ENCODE measurements at places on chromosomes 2 and 18.

DNA sequence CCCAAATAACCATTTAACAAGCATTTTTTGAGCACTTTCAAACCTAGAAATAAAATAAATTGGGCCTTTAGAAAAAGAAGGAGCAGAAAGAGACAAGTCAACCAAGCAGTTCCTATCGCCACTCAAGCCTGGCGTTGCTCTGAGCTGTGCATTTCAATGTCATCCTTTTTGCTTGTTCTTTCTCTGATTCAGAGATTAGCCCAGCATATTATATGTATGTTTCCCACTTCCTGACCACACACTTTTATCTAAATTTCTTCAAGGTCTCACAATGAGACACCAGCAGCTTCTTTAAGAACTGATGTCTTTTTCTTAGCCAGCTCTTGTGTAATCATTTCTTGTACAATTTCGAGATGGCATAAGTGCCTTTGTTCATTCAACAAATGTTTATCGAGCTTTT, 344.5 kb upstream of the ID2 start:
- DNase-seq = no peak

DNA sequence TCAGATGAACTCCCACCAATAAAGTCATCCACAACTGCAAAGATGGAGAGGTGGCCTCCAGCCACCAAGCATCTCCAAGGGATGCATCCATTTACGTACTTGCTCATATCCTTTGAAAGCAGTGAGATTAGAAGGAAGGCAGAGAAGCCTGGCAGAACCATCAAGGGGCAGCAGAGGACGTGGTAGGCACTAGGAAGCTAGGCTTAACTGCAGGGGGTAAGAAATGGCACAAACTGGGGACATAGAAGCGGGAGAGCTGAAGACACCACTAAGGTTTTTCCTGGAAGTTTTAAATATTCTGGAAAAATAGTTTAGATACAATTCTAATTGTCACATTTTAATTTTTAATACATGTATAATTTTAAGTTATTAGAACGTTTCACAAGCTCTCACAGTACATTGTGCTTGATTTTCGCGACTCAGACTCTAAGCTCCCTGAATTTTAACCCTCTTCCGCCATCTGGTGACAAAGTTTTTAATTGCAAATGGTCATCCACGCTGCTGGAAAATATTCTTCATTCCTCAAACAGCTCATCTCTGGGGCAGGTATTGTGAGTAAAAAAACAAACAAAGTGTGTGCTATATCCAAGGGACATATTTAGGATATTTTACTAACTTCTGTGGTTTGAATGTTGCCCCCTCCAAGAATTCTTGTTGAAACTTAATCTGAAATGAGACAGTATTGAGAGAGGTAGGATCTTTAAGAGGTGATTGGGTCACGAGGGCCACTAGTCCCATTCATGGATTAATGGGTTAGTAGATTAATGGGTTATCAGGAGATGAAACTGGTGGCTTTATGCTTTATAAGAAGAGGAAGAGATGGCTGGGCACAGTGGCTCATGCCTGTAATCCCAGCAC, 1.6 kb upstream of the PSTPIP2 start:
- no peak for DNase-seq

GRCh38 chr2:181183878-181184542, 203.6 kb downstream of the UBE2E3 start:
- no peak for DNase-seq

GRCh38 chr2:239271882-239272281, 128.9 kb downstream of the HDAC4 start:
- no peak for DNase-seq

GRCh38 chr2:19802086-19802841, 99.5 kb downstream of the TTC32 start:
- DNase-seq = no peak

DNA sequence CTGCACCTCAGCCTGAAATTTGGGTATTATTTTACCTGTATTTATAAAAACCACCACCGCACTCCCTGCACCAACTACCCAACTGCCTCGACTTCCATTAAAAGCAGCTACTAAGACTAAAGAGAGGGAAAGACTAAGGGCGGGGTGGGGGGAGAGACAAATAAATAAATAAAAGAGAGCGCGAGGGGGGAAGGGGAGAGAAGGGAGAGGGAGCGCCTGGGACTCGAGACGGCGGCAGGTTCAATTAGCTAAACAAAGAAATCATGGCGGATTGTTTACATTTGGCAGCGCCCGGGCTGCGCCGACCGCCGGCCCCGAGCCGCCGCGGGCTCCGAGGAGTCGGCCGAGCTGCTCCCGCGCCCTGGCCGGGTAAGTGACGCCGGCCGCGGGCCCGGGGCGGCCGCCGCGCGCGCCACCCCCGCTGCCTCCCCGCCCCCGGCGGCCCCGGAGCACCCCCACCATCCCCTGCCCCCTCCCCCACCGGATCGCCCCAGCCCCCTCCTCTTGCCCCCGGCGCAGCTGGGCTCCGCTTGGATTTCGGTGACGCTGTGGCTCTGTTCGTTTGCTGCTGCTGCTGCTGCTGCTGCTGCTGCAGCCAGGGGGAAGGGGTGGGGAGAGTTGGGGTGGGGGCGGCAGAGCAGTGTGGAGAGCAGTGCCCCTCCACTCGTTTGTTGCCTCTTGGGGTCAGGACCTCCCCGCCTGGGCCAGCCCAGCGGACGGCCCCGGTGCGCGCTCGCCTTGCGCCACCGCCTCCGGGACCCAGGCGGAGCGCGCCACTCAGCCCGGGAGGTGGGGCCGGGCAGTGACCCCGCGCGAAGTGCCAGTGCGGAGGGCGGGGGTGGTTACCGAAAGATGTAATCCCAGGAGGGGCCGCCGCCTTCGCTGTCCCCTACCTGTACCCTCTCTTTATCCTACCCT, 187.2 kb upstream of the FANCL start:
- DNase-seq = no peak

DNA sequence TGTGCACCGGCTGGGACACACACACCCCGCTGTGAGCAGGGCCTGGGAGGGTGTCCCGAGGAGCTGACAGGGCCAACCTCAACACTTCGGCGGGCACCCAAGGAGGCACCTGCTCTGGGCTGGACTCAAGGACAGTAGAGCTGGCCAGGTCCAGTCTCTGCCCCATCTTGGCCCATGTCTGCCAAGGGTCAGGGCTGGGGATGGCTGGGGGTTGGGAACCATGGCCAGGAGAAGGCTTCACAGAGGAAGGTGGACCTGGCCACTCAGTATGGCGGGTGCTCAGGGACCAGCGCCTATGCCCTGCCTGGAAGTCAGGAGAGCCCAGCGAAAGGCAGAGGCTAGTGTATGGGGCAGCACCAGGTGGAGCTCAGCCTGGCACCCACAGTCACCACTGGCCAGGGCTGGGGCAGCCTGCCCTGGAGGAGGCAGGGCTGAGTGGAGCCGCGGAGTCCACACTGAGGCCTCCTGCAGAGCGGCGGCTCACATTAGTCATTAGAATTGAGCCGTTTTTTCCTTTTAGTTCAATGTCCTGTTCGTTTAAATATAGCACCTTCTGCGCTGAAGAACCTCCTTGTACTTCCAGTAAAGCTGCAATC, 4.2 kb downstream of the ERFE start:
- DNase-seq = no peak

DNA sequence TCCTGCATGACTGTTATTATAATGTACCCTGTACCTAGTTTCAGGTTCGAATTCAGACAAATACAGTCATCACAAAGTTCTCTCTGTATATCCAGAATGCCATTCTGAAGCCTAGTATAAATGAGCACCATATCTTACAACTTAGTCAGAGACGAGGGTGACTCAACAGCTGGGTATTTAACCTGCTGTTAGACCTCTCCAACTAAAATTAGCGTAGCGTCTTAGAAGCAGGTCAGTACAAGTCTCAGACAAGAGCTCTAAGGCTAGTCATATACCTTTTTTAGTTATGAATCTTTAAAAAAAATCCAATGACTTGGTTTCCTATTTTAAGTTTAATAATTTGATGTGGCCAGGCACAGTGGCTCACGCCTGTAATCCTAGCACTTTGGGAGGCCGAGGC, 74.1 kb downstream of the CABYR start:
- no peak for DNase-seq

GRCh38 chr2:217477583-217477982, 525.2 kb downstream of the TNS1 start:
- no peak for DNase-seq

DNA sequence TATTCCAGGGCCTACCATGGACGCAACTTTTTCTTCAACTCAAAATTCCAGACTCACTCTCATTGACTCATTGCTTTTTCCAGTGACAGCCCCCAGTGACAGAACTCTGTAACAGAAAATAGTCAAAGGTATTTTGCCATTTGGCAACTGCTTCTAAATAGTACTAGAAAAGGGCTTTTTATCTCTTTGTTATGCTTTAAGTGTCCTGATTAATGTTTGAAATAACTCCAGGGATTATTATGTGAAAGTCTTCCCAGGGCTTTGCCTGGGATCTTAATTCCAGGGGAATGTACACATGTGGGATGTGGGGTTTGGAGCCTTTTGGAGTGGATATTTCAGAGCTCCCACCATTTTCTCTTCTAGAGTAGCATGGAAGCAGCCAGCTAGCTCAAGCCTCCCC, 198.8 kb downstream of the KCNS3 start:
- no peak for DNase-seq

DNA sequence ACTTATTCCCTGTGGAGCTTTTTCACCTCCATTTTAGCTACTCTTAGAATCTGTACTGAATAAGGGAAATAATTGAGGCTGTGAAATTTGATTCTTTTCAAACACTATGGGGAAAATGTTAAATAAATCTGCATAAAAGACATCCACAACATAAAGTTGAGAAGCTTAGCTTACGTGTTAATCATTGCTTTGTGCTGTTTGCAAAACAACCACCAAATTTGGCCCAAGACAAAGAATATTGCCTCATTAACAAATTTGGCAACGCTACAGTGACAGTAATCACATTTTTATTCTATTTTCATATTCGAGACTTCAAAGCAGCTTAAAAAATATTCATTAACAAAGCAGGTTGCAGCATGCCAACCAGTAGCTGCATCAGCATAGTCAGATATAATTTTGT, 437.6 kb downstream of the DPP10 start:
- DNase-seq = no peak

- DNase-seq = no peak
Observed at GRCh38 chr2:8086357-8086756, 595.5 kb upstream of the ID2 start.

DNA sequence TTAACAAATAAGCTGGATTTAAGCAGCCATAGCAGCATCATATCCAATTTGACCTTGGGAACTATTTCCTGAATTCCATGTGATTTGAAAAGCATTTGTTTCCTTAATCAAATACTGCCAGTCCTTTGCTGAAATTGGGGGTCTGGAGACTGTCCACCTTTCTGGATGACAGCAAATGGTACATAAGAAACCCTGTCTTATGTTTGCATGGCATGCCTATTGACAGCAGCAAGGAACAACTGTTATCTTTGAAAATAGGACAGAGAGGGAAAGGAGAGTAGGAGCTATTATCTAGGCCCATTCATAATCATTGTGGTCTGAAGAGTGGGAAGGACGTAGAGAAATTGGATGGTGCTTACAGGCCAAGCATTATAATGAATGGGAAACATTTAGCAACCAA, 129.2 kb upstream of the CTNNA2 start:
- DNase-seq = no peak

DNA sequence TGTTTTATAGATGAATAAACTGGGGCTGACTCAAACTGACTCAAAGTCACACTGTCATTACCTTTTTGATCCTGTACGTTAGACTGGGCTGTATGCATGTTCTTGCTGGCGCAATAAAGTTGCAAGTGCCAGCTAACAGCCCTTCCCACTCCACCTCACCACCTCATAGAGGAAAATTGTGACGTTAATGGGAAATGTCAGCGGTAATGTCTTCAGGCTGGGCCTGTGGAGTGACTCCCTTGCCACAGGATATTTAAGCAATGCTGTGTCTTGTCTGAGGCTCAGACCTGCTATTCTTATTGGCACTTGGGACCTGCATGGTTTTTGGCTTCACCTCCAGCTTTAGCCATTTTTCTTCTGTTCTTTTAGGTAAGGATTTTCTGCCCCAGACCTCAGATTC, 25.2 kb upstream of the CASP10 start:
- no peak for DNase-seq

GRCh38 chr2:33441235-33441810, 35.1 kb upstream of the RASGRP3 start:
- no peak for DNase-seq

DNA sequence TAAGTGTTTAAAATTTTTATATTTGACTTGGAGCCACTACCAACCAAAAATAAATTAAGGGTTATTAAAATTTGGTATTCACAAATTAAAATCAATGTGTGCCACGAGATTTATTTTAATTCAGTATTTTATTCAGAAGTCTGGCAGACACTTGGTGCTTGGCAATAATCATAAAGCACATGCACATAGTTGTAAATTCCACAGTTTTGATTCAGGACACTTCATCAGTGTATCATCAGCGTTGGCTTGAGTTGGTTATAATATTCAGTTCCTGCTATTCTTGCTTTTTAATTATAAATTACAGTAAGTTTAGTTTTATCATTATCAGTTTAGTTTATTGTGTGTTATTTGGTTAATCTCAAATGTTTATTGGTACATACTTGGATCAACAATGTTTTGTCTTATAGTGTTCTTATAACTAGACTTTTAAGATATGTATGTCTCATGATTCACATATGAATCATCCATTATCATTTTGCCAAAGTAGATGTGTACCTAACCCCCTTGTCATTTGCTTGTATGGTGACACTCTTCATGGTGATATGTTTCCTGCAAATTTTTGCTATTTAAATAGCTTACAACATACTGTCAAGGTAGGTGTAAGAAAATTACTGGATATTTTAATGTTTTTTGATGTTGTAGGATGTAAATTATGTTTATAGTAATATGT, 237.9 kb downstream of the BABAM2 start:
- DNase-seq = no peak

- DNase-seq = peak; percentile 66
Observed at GRCh38 chr2:181466661-181467576, 9.7 kb downstream of the ITGA4 start.

DNA sequence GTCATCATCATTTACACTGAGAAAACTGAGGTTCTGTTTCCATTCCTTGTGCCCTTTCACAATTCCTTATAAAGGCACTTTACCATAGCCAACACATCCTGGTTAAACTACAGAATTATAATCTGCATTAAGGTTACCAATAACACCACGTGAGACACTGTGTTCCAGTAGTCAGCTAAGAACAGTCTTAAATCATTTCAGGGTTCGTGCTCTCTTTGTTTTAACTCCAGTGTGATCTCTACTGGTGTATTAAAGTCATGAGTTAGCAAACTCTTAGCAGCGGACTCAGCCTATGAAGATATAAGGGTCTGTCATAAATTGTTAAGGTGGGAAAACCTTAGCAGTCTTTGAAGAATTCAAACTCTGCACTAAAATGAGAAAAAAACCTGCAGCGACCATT, 53.0 kb downstream of the TCF4 start:
- no peak for DNase-seq

- DNase-seq = no peak
Observed at GRCh38 chr2:138090330-138090729, 126.1 kb downstream of the HNMT start.

- DNase-seq = no peak
Observed at GRCh38 chr2:232458051-232458660, 2.2 kb downstream of the ALPI start.

GRCh38 chr18:36066001-36066400, 1.4 kb downstream of the RPRD1A start:
- no peak for DNase-seq

- DNase-seq = no peak
Observed at GRCh38 chr2:30664761-30665358, 142.4 kb downstream of the CAPN13 start.

- no peak for DNase-seq
Observed at GRCh38 chr2:232367591-232368233, 10.8 kb upstream of the ALPP start.

All from stimulated activated CD8-positive, alpha-beta memory T cell treated with anti-CD3 and anti-CD28 coated beads, Interleukin-7, amount 100 ng/mL, for 24 hours (primary cell).